ENCODE measurements at places on chromosomes 7 and 10.

DNA sequence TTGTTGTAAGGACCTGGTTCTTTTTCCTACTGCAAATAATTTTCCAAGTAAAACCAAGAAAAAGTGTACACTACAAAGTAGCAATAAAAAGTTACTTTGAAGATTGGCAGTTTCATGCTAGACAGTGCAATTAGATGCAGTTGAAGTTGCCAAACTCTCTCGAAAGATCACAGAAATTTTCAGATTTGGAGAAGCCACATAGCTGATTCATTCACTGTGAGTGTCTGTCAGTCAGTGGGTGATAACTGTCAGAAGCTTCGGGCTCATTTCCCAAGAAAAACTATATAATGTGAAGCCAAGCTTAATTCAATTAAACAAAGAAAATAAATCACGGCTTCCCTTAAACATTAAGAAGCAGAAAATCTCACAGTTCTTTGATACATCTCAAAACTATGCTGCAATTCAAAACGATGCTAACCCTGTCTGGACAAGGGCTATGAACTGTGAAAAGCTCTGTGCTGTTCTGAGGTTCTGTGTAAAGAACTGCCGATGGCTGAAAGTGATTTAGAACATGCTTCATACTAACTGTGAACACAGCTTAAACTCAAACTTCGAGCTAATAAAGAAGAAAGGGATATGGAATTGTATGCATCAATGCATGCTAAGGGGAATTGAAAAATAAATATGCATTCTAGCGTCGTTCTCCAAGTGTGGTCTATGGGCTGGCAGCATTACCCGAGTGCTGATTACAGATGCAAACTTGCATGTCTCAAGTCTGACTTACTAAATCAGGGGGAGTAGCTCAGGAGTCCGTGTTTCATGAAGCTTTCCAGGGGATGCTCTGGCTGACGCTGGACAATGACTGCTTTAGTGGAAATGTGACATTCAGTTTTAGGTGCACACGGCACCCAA, 557.4 kb downstream of the CALN1 start:
- DNase-seq, result no peak

DNA sequence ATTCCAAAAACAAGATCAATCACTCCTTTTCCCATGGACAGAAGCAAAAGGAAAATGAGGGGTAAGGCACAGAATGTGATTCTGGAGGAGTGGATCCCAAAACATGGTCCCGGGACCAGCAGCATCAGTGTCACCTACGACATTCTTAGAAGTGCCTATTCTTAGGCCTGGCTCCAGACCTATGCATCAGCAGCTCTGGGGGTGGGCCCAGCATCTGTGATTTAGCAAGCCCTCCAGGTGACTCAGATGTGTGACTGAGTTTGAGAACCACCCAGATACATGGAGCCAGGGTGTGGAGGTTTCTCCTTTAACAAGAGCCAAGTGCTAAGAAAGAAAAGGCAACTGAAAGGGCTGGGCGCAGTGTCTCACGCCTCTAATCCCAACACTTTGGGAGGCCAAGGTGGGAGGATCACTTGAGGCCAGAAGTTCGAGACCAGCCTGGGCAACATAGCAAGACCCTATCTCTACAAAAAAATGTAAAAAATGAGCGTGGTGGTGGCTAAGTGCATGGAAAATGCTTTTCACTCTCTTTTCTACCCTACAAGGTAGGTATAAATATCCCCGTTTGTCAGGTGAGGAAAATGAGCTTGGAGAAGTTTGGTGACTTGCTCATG, 17.1 kb upstream of the ARPC1A start:
- DNase-seq, result no peak

DNA sequence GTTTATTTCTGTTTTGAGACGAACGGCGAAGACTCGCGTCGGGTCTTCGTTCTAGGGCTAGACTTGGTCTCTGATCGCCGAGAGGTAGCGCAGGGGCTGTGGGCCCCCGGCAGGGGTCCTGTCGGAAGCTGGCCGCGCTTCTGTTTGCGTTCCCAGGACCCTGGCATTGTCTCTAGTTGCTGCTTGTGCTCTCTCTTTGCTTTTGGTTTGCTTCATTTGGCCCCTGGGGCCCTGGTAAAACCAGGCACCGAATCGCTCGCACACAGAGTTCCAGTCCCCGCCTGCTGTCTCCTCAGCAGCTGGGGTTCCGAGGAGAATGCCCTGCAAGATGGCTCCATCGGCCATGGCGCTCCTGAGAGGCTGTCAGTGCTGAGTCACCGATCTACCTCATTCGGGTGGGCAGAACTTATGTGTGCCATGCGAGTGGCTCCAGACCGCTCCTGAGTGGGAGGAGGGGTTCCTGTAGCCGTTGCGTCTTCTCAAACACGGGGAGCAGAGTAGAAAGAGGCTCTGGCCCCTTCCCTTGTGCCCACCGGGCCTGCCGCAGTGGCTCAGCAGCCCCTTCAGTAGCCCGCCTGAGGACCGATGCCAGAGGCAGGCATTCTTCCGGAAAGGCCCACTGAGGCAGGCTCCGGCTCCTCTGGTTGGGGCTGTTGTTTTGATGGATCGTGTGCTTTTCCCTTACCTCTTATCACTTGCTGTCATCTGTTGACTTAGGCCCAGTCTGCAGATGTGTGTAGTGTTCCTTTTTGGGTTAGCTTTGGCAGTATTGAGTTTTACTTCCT, 826 bp downstream of the CHPF2 start:
- peak; percentile 53 for DNase-seq

GRCh38 chr7:133709036-133709880, 417.9 kb upstream of the LRGUK start:
- DNase-seq, result no peak

- DNase-seq, result no peak
Measured at GRCh38 chr10:3803295-3803926, 18.4 kb upstream of the KLF6 start.

DNA sequence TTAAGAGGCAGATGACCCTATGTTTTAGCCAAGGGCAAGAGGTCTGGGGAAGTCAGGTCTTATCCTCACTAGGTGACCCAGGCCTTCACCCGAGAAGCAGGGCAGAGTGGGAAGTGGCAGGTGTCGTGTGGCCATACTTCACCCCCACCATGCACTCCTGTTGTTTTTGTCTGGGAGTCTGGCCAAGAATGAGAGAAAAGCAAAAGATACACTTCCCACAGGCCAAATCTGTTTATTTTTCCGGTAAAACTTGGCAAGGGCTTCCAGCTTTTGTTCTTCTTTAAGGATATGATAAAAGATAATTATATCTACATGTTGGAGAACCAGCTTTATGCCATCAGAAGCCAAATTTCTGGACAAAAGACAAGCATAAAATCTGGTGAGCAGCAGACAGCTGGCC, 137.4 kb upstream of the CDC14C start:
- DNase-seq, result no peak

- no peak for DNase-seq
Measured at GRCh38 chr7:780081-780480, 52.2 kb upstream of the SUN1 start.

GRCh38 chr10:35184527-35185171, 58.0 kb downstream of the CREM start:
- no peak for DNase-seq

DNA sequence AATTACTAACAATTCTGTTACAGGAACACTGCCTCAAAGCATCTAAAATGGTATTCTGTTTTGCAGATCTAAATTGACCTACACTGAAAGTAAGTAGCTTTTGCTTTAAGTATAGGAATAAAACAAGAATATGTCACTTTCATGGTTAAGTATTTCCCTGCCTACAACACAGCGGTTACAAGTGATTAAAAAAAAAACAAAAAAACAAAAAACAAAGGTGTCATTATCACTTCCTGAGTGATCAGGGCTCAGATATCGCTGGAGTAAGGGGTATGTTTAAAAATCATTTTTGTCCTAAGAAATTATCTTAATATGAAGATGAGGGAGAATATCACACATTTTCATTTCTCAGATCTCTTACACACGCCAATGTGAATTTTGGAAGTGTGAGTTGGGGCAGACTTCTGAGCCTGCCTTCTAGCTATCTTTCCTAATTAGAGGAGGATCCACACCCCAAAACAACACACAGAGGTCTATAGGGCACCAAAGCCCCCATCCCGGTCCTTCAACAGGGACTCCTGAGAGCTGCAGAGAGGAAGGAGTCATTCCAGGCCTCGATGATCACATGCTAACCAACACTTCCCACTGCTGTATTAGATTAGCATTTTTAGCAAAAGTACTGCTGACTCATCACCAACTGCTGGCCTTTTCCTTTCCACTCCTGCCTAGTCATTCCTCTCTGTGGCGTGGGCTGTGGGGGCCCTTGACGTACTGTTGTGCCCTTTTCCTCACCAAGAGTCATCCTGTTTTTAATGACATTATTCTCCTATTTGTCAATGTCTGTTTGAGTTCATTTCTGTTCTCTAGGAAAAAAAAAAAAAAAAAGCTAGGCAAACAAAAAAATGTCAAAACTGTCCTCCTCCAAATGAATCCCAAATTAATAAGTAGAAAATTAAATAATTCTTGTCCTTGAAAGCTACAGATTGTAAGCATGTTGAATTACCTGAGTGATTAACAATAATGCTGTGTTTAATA, 31.2 kb downstream of the PRTFDC1 start:
- DNase-seq, result no peak

- DNase-seq, result no peak
Measured at GRCh38 chr10:35706959-35707358, 64.9 kb upstream of the FZD8 start.

DNA sequence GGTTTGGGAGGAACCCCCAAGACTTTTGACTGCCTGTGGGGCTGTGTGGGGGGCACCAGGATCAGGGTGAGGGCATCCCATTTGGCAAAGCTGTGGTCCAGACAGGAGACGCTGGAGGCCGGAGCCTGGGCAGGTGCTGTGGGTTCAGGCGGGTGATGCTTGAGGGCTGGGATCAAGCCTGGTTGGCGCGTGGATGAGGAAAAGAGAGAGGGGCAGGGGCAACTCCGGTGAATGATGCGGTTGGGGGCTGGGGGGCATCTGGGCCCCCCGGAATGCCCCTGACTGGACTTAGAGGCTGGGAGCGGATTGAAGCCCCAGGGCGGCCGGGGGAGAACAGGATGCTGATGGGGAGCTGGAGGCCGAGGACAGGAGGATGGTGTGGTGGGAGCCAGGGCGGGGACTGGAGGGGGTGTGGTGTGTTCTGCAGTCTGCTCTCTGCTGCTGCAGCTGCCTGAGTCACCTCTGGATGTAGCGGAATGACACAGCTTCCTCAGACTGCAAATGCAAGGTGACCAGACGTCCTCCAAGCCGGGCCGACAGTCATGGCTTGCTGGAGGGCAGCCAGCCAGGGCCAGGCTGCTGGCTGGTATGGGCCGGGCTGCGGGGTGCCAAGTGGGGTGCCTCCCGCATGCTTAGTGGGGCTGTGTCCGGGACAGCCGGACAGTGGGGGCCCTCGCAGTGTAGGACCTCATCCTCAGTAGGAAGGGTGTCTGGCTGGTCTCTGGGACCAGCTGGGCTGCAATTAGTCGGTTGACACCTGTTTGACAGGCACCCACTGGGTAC, 3.2 kb downstream of the MAFK start:
- no peak for DNase-seq

GRCh38 chr7:57361406-57361805, 88.6 kb upstream of the ZNF716 start:
- no peak for DNase-seq

DNA sequence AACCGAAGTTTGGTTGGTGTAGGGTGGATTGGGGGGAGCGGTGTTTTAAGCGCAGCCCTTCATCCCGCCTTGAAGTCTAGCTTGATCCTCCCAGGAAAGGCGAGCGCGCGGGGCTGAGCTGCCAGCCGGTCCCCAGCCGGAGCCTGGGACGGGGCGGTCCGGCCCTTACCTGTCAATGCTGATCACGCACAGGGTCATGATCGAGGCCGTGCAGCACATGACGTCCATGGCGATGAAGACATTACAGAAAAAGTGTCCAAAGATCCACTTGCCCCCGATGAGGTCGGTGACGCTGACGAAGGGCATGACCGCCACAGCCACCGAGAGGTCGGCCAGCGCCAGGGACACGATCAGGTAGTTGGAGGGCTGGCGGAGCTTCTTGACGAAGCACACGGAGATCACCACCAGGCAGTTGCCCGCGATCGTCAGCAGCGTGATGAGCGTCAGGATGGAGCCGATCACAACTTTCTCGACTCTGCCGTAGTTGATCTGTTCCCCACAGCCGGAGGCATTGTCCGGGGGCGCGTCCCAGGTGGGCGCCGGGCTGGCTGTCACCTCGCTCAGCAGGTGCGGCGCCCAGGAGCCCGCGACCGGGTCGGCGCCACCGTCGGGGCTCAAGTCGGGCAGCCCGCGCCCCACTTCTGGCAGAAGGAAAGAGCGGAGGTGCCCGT, 740 bp downstream of the HTR7 start:
- DNase-seq, result peak; percentile 74

DNA sequence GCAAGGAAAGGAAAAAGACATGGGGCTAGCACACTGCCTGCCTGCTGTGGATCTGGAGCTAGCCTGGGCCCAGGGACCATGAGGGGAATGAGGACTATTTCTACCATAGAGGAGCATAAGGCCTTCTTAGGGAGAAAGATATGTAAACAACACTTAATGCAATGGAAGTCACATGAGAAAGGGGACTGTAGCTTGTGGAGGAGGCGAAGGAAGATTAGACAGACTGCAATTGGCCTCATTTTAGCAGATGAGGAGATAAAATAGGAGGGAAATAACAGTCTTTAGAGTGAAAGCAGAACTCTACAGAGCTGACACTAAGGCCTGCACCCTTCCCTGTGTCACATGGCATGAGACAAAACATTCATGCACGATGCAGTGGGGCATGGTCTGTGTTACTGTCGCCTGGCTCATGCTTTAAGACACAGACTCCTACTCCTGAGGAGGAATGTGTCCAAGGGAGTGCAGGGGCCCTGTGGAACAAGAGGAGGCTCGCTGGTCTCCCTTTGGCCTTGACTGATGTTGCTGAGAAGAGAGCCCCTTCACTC, 829.3 kb upstream of the IGFBP3 start:
- DNase-seq, result no peak

GRCh38 chr7:106625678-106626301, 35.2 kb downstream of the CCDC71L start:
- DNase-seq, result no peak

GRCh38 chr10:112191791-112192190, 8.2 kb upstream of the GPAM start:
- no peak for DNase-seq

DNA sequence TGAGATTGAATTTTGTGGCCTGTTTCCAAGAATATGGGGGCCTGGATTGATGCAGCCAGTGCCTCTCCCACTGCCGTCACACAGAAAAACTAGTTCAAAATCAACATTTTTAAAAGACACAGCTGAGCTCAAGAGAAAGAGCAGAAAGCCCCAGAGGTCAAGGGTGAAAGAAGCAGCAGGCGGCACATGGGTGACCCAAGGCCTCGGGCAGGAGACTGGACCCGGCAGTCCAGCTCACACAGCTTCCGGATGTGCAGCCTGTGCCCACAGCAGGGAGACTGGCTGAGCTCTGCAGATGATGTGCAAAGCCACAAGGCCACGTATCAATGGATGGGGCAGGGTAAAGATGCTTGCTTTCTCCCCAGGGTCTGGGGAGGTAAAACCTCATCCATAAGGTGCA, 50.4 kb upstream of the RNF32 start:
- DNase-seq, result no peak

GRCh38 chr7:18558503-18558902, 63.0 kb downstream of the HDAC9 start:
- no peak for DNase-seq

GRCh38 chr10:58266003-58266825, 1.5 kb downstream of the IPMK start:
- peak; percentile 32 for DNase-seq
